ENCODE measurements at places on chromosomes 2 and 18. TPM values are rescaled to one million over a fixed set of nuclear protein-coding genes. Genes with fewer than 3 reads are reported as not detected.

OR6B2 gene
- not detected for total RNA-seq

DNA sequence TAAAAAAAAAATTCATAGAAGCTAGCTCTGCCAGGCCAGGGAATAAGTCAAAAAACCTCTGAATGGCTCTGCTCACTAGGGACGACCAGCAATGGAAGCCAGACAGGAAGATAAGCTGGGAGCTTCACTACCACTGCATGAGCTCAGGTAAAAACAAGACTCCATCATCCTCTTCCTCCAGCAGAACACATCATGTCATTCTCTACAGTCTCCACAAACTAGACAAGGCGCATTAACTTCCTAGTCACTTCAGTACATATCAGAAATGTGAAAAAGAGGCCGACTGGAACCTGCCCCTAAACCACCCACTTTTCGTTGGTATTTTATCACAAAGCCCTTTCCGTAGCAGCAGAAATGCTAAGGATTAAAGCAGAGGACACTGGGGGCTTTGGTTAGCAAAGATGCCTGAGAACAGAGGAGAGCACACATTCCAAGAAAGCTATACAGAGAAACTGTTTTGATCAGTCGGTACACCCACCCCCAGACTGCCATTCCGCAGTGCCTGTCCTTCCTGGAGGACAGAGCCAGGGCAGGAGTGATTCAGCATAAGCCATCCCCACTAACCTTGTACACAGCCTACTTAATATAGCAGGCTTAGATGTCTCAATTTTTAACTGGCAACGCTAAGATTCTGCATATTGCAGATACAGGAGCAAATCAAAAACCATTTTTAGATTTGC, 53.4 kb downstream of the AAK1 start:
- DNase-seq, result peak; percentile 36

DNA sequence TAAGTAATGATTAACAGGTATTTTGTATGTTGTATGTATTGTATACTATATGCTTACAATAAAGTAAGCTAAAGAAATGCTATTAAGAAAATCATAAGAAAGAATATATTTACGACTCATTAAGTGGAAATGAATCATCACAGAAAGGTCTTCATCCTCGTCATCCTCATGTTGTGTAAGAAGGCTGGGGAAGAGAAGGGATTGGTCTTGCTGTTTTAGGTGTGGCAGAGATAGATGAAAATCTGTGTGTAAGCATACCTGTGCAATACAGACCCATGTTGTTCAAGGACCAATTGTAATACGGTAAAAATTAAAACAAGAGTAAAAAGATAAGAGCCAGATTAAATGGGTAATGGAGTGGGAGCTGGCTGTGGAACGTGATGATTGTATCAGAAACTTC, 16.6 kb downstream of the SLC35F5 start:
- no peak for DNase-seq

GPAT2 gene
- total RNA-seq, result 5.6 TPM

DNA sequence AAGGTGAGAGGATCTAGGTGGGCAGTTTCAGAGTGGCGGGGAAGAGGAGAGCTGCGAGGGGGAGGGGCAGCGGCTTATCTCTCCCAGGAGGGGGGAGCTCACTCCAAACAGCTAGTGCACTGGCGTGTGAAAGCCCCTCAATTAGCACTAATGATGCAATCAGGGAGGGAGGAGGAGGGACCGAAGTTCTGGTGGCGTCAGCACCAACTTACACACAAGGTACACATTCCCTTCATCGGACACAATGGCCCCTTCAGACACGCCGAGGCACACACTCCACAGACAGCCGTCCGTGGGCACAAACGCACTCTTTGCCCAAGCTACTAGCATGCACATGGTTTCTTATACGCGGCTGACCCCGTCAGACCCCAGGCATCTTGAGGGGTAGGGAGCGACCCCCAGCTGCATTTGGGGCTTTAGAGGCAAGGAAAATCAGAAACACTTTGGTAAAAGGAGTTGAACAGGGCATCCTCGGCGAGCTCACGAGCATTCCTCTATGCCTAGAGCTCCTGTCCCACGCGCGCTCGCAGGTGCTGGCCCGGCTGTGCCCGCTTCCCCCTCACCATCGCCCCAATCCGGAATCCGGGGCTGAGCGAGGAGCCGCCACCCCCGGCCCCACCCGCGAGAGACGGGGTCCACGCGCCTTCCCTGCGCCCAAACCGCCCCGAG, 868 bp upstream of the PKDCC start:
- no peak for DNase-seq

DNA sequence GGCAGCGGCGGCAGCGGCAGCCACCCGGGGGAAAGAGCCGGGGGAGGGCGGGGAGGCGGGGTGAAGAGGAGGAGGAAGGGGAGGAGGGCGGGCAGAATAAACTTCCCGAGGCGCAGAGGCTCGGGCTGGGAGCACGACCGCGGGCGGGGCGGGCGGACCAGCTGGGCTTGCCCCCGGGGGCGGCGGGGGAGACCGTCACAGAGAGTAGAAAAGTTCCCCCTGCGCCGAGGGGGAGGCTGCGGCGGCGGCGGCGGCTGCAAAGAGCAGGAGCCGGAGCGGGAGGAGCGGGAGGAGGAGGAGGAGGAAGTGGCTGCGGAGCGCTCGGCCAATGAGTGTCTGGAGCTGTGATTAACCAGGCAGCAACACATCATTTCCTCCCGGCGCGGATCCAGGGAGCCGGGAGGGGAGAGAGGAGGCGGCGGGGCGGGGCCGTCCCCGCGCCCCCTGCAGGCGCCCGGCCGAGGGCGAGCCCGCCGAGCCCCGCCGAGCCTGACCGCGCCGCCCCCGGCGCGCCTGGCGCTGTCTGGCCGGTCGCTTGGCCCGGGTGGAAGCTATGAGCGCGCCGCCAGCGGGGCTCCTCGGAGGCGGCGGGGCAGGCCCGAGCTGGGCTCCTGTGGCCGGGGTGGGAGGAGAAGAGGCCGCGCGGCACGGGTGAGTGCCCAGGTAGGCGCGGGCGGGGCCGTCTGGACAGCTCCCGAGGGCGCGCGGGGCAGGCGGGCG, at the start of gene ACVR1:
Gene ACVR1 (minus strand): TSS at position 265 of the 720 bp plus-strand sequence. CDS start 76,837 bp downstream, outside the sequence.
- peak; percentile 98 for DNase-seq

All from dermis microvascular lymphatic vessel endothelial cell (primary cell).